Lower lobe of right lung (tissue), 2 donors: ENCODE measurements at places on chromosomes 2 and 18. TPM values are rescaled to one million over a fixed set of nuclear protein-coding genes. Genes with fewer than 3 reads are reported as not detected.

DNA sequence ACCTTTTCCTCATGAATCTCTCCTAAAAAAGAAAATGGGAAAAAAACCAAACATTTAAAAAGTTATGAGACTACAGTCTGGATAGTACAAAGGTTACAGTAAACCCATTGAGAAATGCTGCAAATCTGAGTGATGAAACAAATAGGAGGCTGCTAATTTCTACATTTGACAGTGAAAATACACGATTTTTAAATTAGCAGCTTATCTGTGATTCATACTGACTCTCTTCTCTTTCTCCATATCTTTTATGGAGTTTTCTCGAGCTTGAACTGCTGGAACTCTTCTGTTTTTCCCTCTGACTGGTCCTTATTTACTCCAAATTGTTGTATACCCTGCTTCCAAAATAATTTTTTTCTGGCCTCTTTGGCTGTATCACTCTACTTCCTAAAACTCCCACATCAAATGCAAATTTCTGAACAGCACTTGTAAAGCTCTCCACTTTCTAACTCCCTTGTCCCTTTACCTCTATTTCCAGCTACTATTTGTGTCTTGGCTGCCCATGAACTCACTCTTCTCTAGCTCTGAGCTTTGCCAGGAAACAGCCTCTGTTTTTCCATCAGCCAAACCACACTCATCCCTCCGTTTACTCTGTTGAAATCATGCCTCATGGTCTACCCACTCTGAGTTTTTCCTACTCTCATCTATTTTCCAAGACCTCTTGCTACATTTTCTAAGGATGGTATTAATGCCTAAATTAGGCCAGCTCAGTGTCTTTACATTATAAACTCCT lies 73.7 kb downstream of the RBMS1 start:
- DNase-seq, result no peak

GRCh38 chr2:20065885-20066602 lies 14.6 kb upstream of the LAPTM4A start:
- no peak for DNase-seq

SLC5A7 gene
- 0.30 TPM for total RNA-seq

SLC8A1 gene
- 58.5 TPM for total RNA-seq

RUFY4 gene
- total RNA-seq, result not detected

- DNase-seq, result no peak
Measured at GRCh38 chr2:100350661-100351185, 28.4 kb upstream of the LONRF2 start.

DNA sequence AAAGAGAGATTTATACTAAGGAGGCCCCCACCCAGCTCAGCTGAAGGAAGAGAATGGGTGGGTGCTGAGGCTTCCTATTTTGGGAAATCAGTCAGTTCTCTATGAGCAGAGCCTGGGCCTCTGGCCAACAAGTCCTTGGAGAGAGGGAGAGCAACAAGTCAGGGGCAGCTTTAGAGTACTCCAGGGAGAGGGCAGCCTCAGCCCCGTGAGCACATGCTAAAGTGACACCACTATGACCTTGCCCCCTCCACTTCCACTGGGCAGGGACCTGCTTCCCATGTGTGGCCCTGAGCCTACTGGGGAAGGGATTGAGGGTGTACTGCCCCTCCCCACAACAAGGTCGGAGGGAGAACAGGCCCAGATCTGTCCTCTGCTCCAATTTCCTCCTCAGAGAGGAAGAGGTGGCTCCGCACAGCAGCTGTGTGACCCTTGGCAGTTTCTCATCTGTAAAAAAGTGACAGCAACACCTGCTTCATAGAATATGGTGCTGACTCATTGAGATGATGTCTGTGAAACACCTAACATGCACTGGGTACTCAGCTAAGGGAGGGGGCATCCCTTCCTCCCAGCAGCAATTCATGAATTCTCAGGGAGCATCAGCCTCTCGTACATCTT lies 72.9 kb downstream of the CLHC1 start:
- DNase-seq, result peak; percentile 60

GRCh38 chr2:27095745-27096651 lies 9.4 kb downstream of the KHK start:
- DNase-seq, result peak; percentile 67

GRCh38 chr2:181117206-181117925 lies 137.0 kb downstream of the UBE2E3 start:
- no peak for DNase-seq

DNA sequence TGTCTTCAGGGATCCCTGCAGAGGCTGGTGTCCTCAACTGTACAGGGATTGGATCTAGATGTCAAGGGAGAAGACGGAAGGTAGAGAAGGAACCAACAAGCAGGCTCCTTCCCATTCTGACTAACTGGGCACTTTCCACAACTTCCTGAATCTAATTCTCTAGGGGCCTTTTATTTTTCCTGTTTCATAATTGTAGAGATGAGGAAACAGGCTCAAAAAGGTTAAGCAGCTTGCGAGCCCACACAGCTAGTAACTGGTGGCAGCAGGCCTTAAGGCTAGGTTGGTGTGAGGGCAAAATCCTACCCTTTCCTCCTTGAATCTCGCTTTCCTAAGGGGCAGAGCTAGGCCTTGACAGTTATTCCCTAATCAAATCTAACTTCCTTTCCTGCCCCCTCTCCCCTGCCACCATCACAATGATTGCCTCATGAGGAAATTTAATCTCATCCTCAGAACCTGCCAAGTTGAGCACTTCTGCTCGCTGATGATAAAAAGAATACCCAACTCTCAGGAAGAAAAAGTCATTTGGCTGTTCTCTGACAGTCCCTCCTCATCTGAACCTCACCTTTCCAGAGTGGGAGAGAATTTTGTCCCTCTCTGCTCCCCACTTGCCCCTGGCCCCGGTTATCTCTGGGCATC lies 35.7 kb upstream of the POLE4 start:
- DNase-seq, result no peak

DNA sequence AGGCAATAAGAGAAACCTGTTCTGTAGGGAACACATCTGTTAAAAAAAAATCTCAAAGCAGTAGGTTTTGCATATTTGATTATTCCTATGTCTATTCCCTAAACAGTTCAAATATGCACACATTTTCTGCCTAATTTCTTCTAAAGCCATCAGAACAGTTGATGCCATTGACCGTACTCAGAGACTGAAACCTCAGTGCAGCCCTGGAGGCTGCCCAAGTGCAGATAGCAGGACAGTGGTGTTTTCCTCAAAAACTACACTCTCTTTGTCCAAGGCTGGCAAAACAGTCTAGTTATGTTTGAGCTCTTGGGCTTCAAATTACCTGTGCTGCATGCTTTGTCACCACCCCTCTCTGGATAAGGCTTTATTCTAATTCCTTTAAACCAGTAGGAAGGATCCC lies 23.3 kb upstream of the NFE2L2 start:
- DNase-seq, result no peak

DNA sequence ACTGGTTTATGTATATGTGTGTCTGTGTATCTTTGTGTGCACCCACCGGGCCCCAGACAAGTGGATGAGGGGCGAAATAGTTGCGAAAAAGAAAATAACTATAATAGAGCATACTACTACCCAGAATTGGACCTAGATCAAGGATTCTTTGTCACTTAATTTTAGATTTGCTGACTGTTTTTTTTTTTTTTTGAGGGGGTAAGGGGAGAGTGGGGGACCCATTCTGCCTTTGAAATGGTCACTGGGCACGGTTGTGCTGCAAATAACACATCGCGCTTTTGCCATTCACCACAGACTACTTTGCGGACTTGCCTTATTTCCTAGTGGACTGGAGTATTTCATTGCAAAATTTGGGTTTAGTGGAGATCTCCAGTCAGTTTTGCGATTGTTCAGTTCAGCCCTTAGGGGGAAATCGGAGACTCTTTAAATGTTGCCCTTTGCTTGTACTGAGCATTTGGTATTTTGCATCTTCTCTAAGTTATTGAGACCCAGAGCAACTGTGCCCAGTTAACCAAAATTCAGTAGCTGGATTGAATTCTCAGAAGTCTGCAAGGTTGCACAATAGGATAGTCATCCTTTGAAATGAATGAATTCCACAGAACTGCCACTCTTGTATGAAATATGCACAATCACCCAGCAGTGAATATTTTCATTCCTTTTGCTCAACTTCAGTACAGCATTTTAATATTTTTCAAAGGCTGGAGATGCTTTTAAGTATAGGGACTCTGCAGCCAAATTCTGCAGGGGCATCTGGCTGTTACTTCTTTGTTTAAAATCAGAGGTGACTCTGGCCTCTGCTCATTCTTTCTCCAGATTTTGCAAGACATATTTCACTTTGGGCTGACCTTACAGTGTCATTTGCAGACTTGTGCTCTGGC lies 2.9 kb downstream of the TRIB2 start:
- DNase-seq, result no peak
